Gastrocnemius medialis (tissue), 4 donors: ENCODE measurements at places on chromosomes 7 and 10.

- DNase-seq, result no peak
Observed at GRCh38 chr7:107255602-107256001, 86.8 kb downstream of the HBP1 start.

GRCh38 chr7:49878089-49878488, 104.7 kb downstream of the VWC2 start:
- no peak for DNase-seq

GRCh38 chr7:105304040-105304895, 84.5 kb downstream of the SRPK2 start:
- no peak for DNase-seq

DNA sequence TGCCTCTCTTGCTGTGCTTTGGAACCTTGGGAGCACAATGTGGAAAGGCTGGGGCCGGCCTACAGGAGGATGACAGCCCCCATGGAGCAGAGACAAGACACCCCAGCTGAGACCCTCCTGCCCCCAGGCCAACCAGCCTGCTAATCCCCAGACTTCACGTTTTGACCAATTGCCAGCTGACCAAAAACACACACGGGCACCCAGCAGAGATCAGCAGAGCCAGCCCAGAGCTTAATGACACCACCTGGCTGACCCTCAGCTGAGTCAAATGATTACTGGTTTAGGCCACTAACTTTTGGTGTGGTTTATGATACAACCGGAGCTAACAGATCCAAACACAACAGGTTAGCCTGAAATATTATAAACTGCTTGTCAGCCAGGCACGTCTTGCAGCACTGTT, 111.2 kb upstream of the KIF5B start:
- no peak for DNase-seq

- no peak for DNase-seq
Observed at GRCh38 chr7:46369933-46370654, 449.0 kb upstream of the IGFBP3 start.

- DNase-seq, result no peak
Observed at GRCh38 chr7:135224027-135224426, 9.6 kb upstream of the STRA8 start.

DNA sequence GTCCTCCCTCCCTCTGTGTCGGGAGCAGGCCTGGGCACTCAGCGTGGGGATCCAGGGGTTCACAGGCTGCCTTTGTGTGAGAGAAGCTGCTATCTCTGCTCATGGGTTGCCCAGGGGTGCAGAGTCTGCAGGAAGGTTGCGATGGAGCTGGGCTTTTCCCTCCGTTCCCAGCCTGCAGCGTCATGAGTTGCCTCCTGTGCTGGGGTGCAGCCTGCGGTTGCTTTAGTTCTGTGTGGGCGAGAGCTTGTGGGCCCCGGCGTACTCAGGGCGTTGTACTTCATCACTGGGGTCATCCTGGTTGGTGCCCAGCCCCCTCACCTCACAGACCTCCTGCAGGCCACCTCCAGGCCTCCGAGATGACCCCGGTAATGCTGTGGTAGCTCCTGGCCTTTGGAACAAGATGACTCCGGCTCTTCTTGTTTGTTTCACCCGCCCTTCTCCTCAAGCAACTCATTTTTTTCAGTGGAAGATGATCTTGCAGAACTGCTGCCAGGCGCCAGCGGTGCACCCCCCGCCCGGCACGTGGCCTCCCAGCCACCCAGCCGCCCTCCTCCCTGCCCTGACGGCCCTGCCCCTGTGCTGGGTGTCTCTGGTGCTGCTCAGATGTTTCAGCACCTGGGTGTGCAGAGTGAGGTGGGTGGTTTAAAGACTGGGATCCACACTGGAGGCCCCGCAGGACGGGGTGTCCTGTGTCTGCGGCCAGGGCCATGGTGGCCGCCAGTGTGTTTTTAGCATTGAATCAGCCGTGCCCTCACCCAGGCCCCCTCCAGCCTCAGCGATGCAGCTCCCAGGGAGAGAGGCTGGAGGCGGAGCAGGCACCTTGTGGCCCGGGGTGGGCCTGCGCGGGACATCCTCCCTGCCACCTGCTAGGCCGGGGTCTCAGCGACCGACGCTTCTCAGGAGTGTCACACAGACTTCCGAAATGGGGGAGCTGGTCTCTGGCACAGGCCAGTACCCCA, 7.2 kb downstream of the AP5Z1 start:
- DNase-seq, result no peak

- DNase-seq, result no peak
Observed at GRCh38 chr7:110675383-110676103, 415.4 kb upstream of the LRRN3 start.

GRCh38 chr7:66505009-66505408, 123.7 kb upstream of the KCTD7 start:
- DNase-seq, result no peak

- DNase-seq, result no peak
Observed at GRCh38 chr7:84073186-84073875, 121.3 kb downstream of the SEMA3A start.

GRCh38 chr10:130191380-130191779, 55.2 kb downstream of the GLRX3 start:
- DNase-seq, result no peak

- no peak for DNase-seq
Observed at GRCh38 chr7:137798073-137798763, 48.6 kb downstream of the DGKI start.

DNA sequence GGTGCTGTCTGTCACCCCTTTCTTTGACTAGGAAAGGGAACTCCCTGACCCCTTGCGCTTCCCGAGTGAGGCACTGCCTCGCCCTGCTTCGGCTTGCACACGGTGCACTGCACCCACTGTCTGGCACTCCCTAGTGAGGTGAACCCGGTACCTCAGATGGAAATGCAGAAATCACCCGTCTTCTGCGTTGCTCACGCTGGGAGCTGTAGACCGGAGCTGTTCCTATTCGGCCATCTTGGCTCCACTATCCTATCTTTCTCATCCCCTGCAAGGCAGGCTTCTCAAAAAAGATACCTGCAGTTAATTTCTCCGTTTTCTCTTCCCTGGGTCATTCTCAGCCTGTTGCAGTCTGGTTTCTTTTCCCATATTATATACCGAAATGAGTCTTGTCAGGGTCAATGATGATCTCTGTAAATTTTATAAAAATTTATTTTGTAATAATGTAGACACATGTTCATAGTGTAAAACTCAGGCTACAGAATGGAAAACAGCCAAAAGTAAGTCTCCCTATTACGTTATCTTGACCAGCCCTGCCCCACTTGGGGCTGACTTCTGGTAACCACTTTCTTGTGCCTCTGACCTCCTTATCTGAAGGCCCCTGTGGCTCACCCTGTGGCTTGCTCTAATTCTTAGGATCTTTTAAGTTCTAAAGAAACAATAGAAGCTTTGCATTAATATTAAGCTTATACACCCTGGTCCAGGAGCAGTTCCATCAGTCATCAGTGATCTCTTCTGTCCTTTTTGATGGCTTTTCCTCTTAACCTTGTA, 20.7 kb downstream of the BLVRA start:
- DNase-seq, result no peak

- DNase-seq, result peak; percentile 91
Observed at GRCh38 chr7:100247152-100247757, 27.5 kb downstream of the PVRIG start.

- DNase-seq, result no peak
Observed at GRCh38 chr10:124717041-124717757, 27.0 kb downstream of the FAM53B start.

GRCh38 chr10:79100771-79101170, 32.0 kb downstream of the ZMIZ1 start:
- DNase-seq, result no peak

- DNase-seq, result no peak
Observed at GRCh38 chr10:65581426-65582026, 1344.3 kb upstream of the LRRTM3 start.

GRCh38 chr7:4739528-4739992, 35.9 kb upstream of the AP5Z1 start:
- DNase-seq, result peak; percentile 93

DNA sequence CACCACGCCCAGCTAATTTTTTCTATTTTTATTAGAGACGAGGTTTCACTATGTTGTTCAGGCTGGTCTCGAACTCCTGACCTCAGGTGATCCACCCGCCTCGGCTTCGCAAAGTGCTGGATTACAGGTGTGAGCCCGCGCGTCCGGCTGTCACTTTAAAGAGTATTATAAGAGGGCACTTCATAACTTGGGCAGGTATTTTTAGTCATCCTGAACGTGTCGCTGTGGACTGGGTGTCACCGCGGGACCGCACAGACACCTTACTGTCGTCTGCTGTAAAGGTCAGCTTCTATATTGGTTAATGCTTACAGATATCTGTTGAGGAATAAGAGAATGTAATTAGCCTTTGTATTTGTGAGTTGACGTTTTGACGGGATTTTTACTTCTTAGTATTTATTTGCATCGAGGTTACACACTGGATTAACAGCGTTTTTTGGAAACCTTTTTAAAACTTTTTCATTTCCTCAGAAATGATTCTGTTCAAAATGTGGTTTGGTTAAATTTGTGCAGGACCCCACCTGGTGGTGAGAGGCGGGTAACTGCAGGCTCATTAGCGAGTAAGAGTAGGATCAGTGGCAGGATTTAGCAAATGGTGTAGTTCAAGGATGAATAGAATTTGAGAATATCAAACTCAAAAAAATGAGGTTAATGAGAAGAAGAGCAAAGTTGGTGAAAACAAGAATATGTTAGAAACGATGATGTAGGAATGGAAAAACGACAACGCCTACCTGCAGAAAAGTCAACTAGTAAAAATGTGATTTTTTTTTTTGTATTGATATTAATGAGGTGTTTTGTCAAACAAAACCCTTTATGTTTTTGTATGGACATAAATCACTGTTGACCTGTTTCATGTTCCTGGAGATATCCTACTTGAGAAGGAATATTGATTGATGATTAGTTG, 3.2 kb downstream of the DNAJB6 start:
- no peak for DNase-seq

DNA sequence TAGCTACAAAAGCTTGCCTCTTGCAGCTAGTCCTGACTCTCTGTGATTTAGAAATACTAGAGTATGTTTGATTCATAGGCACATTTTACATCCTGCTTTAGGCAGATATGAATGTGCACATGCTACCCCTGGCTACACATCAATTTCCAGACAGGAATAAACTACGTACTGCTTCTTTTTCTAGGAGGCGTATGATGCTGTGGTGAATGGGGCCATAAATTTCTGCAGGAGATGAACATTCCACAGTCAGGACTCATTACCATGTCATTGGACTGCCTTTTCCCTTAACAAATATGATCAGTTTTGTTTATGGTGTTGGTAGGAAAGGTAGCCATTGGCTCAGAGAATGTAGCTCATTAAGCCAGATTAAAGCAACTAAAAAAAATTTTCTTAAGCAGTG, 50.1 kb upstream of the IFRD1 start:
- DNase-seq, result no peak

GRCh38 chr7:100893318-100893895, 2.3 kb downstream of the ACHE start:
- DNase-seq, result no peak

GRCh38 chr7:137895301-137896221, 48.8 kb upstream of the DGKI start:
- no peak for DNase-seq

- DNase-seq, result no peak
Observed at GRCh38 chr7:50342616-50343114, 38.1 kb downstream of the IKZF1 start.

- DNase-seq, result no peak
Observed at GRCh38 chr7:343227-343822, 53.4 kb downstream of the FOXL3 start.
